ENCODE measurements at places on chromosomes 11 and 22.
A peak's percentile ranks its signal among the peaks of the same experiment; 100 is the strongest.

DNA sequence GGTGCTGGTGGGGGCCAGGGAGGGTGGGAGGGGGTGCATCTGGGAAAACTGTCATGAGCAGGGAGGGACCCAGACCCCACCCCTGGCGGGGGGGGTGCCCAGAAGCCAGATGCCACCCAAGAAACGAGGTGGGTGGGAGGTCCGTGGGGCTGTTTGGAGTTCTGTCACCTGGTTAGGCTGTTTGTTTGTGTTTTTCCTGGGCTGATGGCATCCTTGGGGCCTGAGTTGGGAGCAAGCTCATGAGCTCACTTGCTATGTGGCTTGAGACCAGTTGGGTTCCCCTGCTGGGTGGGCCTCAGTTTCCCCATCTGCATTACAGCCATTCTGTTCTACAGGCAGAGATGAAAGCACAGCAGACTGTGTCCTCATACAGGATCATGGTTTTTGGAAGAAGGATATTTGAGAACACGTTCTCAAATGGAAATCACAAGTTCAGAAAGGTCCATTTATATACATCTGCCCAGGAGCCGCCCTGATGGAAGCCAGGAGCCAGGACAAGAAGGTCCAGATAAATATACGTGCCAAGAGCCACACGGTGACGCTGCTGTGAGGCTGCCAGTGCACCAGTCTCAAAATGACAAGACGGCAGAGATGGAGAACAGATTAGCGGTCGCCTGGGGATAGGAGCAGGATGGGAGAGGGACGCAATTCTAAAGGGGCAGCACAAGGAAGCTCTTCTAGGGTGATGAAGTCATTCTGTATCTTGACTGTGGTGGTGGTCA lies 312.9 kb downstream of the MN1 start:
- DNase-seq, result peak; percentile 58

- DNase-seq, result no peak
Measured at GRCh38 chr11:28878025-28878424, 769.8 kb downstream of the METTL15 start.

DNA sequence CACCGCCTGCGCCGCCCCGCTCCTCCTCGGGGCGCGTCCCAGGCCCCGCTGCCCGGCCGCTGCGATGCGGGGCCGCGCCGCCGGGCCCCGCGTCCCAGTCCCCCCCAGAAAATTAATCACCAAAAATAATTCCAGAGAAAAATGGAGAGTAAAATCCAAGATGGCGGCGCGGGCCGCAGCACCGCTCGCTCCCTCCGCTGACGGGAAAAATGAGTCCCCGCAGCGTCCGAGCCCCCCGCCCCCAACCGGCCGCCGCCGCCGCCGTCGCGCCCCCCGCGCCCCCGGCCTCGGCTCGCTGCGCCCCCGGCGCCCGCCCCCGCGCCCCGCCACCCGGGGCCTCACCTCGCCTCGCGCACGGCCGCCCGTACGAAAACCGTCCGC lies at the start of gene KMT5B:
Gene KMT5B, minus strand, starts transcription at position 162 of the 381 bp plus-strand sequence. CDS start 23,220 bp downstream, outside the sequence.
- DNase-seq, result peak; percentile 87

GRCh38 chr11:119493712-119494111 lies 70.7 kb upstream of the THY1 start:
- peak; percentile 34 for DNase-seq

- DNase-seq, result no peak
Measured at GRCh38 chr11:21059879-21060278, 390.5 kb downstream of the NELL1 start.

DNA sequence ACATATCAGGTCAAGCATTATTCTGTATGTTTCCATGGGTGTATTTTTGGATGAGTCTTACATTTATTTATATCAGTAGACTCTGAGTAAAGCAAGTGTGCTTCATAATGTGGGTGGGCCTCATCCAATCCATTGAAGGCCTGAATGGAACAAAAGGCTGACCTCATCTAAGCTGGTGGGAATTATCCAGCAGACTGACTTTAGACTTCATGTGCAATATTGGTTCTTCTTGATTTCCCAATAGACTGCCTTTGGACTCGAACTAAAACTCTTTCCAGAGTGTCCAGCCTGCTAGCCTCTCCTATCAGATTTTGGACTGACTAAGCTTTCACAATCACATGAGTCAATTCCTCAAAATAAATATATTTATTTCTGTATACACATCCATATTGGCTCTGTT lies 116.2 kb downstream of the KIF18A start:
- DNase-seq, result no peak

DNA sequence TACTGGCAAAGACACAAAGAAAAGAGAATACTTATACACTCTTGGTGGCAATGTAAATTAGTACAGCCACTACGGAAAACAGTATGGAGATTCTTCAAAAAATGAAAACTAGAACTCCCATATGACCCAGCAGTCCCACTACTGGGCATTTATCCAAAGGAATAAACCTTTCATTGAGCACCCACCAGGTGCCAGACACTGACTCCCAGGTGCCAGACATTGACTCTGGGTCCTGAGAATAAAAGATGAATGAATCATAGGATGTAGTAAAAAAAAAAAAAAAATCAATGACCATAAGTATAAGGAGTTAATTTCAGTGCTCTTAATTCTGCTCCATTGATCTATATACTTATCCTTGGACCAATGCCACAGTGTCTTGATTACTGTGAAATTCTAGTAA lies 28.2 kb downstream of the HEPHL1 start:
- no peak for DNase-seq

GRCh38 chr11:6194065-6194581 lies 4.9 kb upstream of the OR52W1 start:
- no peak for DNase-seq

GRCh38 chr11:67640758-67641337 lies 1.3 kb upstream of the TBX10 start:
- DNase-seq, result no peak
